ENCODE measurements at places on chromosomes 3 and 15. TPM values are rescaled to one million over a fixed set of nuclear protein-coding genes. Genes with fewer than 3 reads are reported as not detected.

DNA sequence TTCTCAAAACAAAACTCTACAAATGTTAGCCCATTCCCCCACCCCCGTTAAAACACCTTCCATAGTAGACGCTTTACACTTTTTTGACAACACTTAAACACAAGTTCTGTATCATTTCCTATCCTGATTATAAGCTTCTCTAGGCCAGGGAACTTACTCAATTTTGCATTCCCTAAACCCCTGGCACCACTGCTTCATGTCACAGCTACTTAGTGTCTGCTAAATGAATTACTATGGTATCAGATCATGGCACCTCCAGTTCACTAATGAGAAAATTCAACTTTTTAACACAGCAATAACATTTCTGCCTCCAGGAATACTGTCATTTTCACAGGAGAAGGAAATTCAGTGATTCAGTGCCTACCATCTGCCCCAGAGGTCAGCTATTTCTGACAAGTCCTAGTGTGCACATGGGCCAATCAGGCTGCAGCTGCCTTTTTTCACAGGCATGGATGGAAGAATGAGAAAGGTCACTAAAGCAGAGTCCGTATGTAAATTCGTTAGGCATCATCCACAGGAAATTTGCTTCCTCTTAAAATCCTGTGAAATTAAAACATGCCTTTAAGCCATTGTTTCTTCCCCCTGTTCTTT lies 18.5 kb downstream of the SFMBT1 start:
- no peak for DNase-seq

- DNase-seq = peak; percentile 33
These were observed 81.1 kb upstream of the NEO1 start for GRCh38 chr15:72970933-72971760.

GRCh38 chr3:109707617-109708016 lies 370.3 kb upstream of the DPPA4 start:
- DNase-seq = no peak

DNA sequence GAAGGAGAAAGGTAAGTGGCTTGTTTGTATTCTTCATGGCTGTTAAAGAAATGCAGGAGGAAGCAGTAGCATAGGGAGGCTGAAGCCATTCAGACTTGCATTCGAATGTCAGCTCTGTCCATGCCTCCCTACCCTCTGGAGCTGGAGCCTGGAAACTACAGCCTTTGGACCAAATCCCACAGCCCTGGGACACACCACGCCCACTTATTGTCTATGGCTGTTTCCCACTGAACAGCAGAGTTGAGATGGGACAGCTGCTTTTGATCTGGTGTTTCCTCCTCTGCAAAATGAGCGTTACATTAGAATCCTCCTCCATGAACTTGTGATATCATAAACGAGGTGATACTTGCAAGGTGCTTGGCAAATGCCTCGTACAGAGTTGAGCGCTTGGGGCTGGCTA lies 3.6 kb downstream of the FAM107A start:
- no peak for DNase-seq

DNA sequence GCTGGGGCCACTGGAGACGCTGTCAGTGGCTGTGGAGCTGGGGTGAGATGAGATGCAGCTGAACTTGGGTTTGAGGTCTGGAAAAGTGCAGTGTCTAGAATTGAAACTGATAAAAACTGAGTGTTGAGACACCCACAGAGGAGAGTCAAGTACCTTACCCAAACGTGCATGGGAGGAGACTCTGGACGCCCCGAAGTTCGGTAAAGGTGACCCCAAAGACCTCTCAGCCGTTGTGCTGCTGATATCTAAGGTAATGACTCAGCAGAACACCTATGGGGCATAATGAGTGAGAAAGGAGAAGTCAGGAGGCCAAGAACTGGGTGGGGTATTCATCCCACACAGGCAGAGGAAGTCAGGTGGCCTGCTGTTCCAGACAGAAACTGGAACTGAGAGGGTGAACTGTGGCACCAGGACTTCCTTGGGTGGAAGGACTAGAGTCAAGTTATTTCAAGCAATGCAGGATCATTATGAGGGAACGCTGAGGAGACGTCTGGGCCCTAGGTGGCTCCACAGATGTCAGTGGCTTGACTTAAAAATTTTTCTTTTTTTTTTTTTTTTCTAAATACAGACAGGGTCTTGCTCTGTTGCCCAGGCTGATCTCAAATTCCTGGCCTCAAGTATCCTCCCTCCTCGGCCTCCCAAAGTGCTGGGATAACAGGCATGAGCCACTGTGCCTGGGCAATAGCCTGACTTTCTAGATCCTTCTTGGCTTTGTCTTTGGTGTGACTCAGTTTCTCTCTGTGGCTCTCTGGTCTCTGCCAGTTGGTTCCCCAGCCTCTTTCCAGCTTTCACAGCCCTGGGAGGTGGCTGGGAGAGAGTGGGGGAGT lies 67.6 kb upstream of the GCNT3 start:
- DNase-seq = no peak

- no peak for DNase-seq
These were observed 321.8 kb downstream of the TIGIT start for GRCh38 chr3:114615523-114616085.

DNA sequence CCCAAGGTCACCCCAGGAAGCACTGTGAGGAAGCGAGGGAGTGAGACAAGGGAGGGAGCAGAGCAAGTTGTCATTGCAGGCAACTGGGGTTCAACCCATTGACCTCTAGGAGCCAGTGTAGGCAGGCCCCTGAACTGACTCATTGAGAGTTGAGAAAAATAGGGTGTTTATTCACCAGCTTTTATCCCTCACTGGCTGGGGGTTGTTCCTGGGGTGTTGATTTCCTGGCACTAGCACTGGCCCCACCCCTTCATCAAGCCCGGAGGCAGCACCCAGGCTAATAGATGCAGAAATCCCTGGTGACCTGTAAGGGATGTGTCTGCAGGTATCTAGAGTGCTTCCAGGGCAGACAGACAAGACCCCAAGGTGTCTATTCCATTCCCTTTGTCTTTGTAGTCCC lies 183.9 kb downstream of the ARRDC4 start:
- no peak for DNase-seq

- no peak for DNase-seq
These were observed 137.7 kb downstream of the NUP210 start for GRCh38 chr3:13282358-13282985.

The C2CD4A gene
- not detected for total RNA-seq

The HTD2 gene
- 13.3 TPM for total RNA-seq

The NECTIN3 gene
- total RNA-seq = 182 TPM
